ENCODE measurements at places on chromosomes 2 and 18.

DNA sequence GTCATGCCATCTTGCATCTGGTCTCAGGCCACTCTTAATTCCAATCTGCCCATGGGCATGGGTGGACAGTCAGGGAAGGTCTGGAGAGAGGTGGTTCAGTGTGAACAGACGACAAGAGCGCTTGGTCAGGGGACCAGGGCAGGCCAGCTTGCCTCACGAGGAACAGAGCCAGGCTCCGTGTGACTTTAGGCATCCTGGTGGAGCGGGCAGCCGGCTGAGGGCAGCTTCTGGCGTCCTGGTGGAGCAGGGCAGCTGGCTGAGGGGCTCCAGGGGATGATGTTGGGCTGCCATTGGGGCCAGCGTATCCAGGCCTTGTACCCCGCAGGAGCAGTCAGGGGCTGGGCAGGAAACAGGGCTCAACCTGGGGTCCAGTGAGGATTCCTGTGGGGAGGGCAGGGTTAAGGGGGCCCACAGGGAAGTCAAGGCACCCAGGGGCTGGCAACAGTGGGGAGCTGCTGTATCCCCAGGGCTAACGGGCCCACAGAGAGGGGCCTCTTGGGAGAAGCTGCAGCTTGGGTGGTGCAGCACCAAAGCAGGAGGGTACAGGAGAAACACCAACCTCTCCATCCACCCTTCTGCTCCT is 197.9 kb upstream of the TWIST2 start:
- no peak for DNase-seq

GRCh38 chr2:38290332-38290731 is 86.7 kb downstream of the ATL2 start:
- DNase-seq: no peak

DNA sequence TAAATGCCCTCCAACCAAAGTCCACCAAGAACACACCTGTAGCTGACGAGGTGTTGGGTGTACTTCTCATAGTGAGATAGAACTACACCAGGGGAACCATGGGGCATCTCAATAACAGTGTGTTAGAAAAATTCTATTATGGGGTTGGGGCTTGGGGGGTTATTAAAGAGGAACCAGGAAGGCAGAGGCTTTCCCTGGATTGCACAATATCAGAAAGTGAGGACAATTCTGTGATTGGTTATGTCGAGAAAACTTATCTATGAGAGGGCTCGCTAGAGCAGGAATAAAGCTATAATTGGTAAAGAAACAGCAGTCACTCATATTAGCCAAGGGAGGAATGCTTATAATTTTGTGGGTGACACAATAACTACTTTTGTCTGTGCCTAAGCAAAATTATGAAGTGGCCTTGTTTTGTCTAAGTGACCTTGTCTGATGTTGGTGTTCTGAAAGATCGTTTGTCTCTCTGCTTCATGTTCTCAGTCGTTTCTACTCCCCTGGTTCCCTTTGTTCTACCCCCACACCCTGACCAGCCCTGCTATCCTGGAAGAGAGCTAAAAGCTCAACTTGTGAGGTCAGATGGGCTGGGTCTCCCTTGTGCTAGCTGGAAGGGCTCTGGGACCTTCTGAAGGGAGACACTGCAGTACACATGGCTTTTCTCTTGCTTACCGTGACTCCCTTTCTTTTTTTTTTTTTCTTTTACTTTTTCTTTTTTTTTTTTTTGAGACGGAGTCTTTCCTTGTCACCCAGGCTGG is 21.6 kb upstream of the INO80C start:
- DNase-seq: no peak

- DNase-seq: peak; percentile 52
Measured at GRCh38 chr2:45649858-45650811, 1.3 kb upstream of the PRKCE start.

DNA sequence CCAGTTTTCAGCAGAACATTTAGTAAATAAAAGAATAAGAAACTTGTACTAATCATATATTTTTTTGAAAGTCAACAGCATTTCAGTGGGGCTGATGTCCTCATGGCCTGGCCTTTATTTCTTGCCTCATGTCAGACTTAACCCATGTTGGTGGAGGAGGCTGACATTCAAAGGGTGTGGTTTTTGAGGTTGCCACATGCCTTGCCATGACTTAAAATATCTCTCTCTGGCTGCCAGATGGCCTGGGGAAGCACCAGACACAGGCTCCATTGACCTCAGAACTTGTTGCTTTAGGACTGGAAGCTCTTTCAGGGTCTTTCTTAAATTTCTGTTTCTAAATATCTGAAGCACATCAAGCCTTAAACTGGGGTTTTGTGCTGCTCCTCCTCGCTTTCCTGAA is 32.5 kb upstream of the CD28 start:
- peak; percentile 72 for DNase-seq

DNA sequence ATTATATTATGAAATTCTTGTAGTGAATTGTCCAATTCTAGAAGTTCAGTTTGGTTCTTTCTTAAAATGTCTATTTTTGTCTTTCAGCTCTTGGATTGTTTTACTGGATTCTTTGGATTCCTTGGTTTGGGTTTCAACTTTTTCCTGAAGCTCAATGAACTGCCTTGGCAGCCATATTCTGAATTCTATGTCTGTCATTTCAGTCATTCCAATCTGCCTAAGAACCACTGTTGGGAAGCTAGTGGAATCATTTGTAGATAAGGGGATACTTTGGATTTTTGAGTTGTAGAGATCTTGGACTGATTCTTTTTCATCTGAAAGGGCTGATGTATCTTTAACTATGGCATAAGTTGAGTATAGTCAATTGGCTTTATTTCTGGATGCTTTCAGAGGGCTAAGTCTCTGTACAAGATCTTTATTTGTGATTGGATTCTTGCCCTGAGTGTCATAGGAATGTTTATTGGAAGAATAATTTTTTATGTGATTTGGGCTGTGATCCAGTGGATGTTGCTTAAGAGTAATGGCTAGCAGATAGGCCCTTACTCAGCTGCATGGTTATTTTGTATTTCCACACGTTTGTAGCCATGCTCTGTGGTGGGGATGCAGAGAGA is 42.3 kb downstream of the SERPINB7 start:
- DNase-seq: no peak

DNA sequence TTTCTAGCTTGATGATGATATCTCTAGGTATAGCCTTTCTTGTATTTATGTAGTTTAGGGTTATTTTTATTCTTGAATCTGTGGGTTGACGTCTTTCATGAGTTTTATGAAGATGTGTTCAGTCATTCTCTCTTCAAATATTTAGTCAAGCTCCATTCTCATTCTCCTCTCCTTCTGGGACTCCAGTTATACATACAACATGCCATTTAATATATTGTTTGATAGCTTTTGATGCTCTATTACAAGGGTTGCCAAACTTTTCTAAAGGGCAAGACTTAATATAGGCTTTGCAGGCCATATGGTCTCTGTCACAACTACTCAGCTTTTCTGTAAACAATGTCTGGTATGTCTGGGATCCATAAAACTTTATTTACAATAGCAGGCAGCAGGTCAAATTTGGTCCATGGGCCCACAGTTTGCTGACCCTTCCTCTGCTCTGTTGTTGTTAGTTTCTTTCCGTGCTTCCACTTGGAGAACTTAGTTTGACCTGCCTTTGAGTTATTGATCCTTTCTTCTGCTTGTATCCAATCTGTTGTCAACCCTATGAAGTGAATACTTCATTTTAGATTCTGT is 40.6 kb upstream of the GPAT2 start:
- no peak for DNase-seq

DNA sequence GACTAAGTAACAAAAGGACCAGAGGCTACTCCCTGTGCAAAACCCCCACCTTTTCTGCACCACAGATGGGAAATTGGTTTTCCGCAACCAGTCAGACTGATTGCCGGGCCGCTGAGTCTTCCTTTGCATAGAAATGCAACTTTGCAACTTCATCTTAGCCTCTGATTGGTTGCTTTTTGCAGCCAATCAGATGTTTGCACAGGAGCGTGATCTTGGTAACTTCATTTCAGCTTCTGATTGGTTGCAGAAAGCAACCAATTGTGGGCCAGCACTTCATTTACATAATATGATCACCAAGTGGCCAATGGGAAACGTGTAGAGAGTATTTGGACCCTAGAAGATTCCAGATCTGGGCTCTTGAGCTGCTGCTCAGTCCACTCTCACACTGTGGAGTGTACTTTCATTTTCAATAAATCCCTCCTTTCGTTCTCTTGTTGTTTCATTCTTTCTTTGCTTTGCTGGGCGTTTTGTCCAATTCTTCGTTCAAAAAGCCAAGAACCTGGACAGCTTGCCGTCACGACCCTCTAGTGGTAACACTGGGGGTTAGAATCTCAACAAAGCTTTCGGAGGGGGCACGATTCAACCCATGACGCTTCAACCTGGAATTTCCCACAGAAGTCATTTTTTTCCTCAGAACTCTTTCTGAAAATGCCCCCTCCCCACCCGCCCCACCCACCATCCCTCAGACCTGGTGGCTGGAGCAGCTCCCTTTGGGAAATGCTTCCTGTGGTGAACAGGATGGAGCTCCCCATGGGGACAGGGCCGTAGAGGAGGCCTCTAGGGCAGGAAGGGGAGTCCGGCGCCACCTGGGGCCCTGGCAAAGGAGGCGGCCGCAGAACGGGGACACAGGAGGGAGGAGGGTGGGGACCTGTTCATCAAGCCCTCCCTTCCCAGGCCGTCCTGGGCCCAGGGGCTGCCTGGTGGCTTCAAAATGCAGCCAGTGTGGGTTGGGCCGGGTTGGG is 31.8 kb upstream of the KCNF1 start:
- no peak for DNase-seq

- no peak for DNase-seq
Measured at GRCh38 chr2:10732924-10733565, 11.6 kb downstream of the ATP6V1C2 start.

DNA sequence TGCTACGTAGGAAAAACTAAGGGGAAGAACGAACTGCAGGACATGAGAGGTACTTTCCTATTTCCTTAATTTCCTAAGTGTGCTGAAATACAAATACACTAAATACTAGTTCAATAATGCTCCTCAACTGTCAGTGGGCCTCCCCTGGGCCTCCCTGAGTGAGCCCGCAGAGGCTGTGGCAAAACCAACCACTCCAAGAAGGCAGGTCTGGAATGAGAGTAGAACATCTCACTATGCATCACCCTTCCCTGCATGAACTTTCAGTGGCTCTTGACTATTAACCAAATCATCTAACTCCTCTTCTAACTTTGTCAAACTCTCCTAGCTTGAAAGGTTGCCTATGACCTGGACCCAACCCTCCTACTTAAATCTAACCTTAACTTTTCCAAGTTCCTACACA is 84.6 kb downstream of the THADA start:
- peak; percentile 20 for DNase-seq

GRCh38 chr2:170779304-170779703 is 9.1 kb downstream of the ERICH2 start:
- no peak for DNase-seq

GRCh38 chr2:28717339-28717758 is 34.3 kb upstream of the PPP1CB start:
- DNase-seq: no peak

GRCh38 chr2:75716406-75716805 is 5.7 kb upstream of the GCFC2 start:
- no peak for DNase-seq

GRCh38 chr2:158204741-158205165 is 103.1 kb downstream of the UPP2 start:
- no peak for DNase-seq

DNA sequence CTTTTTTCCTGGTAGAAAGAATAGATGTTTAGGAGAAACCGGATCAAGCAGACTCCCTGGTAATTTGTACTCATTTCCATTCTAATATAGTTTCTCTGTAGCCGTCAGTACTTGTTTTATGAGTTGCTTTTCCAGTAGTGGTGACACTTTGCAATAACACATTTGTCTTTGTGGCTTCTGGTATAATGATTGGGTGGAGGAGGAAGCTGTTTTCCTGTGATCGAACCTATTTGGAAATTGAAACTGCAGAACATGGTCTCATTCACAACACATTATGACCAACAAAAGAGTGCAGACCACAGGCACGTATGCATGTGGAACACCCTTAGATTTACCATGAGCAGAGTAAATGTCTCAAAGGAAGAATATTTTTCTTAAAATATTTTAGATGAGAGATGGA is 7.6 kb upstream of the SERPINB12 start:
- DNase-seq: peak; percentile 51

GRCh38 chr2:70125498-70125898 is 38.2 kb downstream of the PCBP1 start:
- no peak for DNase-seq

DNA sequence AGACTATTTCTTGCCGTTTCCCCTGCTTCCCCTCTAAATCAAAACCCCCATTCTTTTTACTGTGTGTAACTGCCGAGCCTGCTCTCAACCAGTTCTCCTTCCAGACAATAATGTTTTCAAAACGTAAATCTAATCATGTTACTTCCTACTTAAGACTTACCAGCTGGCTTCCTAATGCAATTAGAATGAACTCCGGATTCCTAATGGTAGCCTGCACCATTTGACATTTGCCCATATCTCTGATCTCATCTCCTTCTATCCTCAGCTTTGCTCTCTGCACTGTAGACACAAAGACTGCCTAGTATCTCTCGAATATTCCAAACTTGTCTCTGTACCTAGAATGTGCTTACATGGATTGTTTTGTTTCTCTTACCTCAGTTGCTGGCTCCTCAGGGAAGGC is 12.9 kb downstream of the TTL start:
- DNase-seq: no peak

DNA sequence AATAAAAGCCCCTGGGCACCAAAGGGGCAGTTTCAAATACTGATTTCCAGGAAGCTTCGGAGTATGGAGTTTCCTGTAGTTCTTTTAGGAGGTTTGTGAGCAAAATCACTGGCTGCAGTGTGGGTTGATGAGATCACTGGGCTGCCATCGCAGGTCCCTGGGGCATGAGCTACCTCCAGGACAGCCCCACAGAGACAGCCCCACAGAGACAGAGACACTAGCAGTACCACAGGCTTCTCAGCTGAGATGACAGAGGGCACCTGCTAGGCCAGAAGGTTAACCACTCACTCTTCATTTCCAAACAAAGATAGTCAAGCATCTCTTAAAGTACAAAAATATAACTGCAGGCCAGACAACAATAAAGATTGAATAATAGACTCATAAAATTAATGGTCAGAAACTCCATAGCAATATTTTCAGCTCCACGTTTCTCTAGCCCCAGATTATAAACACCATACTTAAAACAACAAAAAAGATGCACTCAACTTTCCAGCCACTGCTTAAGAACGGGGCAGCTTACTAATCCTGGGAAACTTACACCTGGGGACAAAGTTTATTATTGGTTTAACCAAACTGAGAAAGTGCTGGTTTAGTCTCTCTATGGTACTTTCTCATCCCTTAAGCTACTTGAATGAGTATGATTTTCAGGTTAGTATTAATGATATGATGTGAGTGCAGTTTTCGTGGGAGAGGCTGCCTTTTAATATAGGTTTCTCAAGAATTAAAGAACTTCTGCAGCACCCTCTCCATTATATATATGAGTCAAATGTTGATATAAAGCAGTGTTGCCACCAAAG is 11.6 kb downstream of the AFF3 start:
- DNase-seq: peak; percentile 52
